ENCODE measurements at places on chromosomes 16 and 17.

DNA sequence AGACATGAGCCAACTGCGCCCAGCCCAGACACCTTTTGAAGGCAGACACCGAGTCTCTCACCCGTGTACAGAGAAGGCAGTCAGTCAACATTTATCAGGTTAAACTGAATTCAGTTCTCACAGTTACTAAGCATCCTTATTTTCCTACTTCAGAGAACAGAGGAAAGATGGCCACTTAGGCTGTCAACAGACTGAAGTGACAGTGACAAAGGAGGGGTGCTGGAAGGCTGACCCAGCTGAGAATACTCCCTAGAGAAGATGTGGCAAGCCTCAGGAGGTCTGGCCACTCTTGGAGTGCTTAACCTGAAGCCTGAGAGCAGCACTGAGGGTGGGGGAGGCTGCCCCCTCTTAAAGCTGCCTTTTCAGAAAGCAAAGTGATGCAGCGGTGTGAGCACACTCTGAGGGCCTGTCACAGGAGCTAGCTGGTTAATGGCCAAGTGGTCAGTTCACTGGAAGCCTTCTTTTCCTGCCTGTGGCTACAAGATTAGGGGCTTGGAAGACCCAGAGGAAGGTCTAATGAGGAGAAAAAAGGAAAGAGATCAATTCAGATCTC, 51.0 kb upstream of the SREBF1 start:
- no peak for DNase-seq

DNA sequence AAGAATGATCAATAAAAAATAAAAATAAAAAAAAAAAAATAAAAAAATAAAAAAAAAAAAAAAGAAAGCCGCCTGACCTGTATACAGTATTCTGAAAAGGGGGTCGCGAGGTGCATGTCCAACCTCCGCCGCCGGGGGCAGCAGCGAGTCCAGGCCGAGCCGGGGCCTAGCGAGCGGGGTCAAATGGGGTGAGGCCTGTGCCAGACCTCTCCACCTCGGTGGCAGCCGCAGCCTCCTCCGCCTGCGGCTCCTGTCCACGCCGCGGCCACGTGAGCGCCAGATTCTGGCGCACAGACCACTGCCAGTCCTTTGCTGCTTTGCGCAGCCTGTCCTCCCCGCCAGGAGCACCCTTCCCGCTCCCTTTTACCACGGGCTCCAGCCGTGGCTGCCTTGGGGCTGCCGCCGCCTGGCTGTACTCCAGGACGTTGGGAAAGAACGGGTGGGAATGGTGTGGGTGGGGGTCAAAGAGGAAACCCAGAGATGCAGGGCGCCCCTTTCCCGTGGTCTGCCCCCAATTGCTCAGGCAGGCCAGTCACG, 2.4 kb upstream of the BCKDK start:
- peak; percentile 84 for DNase-seq

GRCh38 chr17:35666070-35666469, 65.4 kb upstream of the RASL10B start:
- DNase-seq: no peak

- DNase-seq: no peak
Observed at GRCh38 chr16:75250089-75250808, 1.2 kb downstream of the BCAR1 start.

DNA sequence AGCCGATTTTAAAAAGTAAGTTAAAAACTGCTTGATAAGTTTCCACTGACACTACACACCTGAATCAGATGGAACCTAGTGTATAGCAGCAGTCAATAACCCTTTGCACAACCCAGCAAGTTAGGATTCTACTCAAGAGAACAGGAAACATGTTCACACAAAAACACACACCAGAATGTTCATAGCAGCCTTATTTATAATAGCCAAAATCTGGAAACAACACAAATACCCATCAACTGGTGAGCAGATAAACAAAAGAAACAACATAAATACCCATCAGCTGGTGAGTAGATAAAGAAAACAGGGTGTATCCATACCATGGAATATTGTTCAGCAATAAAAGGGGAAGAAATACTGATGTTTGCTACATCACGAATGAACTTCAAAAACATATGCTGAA, 2.7 kb upstream of the CDH11 start:
- no peak for DNase-seq

- no peak for DNase-seq
Observed at GRCh38 chr17:28684963-28685362, 23.0 kb downstream of the SUPT6H start.

- DNase-seq: peak; percentile 36
Observed at GRCh38 chr17:8189041-8189710, 804 bp downstream of the BORCS6 start.

DNA sequence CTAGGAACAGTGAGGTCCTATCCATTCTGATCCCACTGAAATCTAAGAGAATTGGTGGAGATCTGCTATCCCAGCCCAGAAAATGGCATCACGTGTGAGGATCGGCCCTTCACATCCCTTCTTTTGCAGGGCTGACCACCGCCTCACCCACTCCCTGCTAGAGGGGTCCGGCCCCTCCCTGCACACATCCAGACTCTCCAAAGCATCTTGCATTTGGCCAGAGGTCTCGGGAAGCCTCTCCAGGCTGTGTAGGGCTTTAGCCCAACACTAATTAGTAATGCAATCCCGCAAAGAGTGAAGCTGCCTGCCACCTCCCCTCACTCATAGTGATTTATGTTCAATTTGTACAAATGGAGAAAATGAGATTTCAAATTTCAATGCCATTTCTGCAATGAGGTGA, 434.4 kb upstream of the ZFHX3 start:
- DNase-seq: no peak

DNA sequence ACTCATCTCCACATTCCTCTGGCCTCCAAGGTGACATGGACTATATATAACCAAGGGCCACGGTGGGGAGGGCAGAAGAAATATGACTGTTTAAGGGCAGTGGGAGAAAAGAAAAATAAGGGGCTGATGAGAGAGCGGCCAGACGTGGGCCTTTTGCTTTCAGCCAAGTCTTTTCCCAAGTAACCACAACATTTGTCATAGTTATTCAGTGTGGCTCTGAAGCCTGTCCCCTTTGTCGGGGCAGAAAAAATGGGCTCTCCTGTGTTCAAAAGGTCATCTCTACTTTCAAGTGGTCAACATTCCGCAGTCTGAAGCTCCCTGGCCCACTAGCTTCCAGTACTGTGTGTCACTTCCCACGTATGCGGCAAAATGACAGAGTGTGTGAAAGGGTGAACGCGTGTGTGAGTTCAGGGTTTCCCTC, 245.4 kb downstream of the NTN1 start:
- no peak for DNase-seq

DNA sequence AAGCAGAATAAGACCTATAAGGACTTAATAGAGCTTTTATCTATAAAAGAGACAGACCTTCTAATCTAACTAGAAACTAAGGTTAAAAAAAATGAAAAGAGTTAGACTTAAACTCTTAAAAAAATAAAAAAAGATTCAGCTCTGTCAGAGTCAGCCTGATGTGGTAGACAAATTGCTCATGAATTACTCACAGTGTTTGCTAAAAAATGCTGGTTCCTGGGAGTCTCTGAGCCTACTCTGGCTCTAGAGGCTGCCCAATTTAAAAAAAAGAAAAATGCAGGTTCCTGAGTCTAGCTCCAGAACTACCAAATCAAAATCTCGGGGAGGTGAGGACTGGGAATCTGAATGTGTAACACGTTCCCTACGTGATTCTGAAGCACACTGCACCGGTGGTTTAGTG, 18.1 kb downstream of the SOST start:
- no peak for DNase-seq

GRCh38 chr16:67357561-67357960, 30.9 kb downstream of the LRRC36 start:
- no peak for DNase-seq

- no peak for DNase-seq
Observed at GRCh38 chr16:11238272-11239202, 17.5 kb downstream of the SOCS1 start.

DNA sequence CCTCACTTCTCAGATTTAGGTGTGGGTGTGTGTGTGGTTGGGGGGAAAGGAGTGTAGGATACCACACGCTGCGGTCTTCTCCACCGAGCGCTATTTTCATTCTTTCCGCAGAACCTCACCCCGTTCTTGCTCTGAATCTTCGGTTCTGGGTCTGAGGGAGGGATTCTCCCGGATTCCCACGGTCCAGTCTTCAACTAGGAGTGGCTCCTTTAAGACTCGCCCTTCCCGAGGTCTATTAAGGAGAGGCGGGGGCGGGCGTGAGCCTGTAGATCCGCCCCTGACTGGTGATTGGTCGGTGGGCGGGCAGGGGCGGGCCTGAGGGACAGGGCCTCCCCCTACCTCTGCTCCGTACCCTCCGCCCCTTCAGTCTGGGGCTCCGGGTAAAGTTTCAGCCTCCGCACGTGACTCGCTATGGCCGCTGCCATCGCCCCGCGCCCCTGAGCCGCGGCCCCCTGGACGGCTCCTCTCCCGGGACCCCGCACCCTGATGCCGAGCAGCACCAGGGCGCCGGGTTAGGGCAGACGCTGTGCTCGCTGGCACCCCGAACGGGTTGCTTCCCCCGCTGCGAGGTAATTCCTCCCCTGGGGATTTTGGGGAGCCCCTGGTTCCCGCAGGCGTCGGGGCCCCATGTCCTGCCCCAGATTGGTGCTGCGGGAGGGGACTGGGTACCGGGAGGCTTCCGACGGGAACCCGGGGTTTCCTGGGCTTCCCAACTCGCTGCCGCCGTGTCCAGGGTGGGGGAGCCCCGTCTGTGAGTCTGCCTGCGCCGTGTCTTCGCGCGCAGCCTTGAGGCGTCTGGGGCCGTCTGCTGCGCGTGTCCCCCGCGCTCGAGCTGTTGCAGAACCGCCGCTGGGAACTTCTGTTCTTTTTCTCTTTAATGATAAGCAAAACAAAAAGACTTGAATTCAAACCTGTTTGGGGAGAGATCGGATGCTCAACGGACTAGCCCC, 9.2 kb downstream of the RARA start:
- DNase-seq: peak; percentile 94

- no peak for DNase-seq
Observed at GRCh38 chr16:65414284-65414984, 292.6 kb upstream of the CDH11 start.

DNA sequence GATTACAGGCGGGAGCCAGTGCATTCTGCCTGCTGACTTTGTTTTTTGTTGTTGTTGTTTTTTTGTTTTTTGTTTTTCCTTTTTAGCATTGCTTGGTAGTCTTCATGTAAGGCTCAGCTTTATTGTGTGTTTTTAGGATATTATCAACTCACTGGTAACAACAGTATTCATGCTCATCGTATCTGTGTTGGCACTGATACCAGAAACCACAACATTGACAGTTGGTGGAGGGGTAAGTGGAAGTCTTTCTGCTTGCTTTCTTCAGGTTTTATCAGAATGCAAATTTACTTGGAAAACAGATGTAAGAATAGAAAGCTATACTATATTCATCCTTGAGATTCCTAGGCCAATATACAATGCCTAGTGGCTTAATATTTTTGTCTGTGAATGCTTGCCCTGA, 3.3 kb upstream of the CMTM1 start:
- DNase-seq: no peak

DNA sequence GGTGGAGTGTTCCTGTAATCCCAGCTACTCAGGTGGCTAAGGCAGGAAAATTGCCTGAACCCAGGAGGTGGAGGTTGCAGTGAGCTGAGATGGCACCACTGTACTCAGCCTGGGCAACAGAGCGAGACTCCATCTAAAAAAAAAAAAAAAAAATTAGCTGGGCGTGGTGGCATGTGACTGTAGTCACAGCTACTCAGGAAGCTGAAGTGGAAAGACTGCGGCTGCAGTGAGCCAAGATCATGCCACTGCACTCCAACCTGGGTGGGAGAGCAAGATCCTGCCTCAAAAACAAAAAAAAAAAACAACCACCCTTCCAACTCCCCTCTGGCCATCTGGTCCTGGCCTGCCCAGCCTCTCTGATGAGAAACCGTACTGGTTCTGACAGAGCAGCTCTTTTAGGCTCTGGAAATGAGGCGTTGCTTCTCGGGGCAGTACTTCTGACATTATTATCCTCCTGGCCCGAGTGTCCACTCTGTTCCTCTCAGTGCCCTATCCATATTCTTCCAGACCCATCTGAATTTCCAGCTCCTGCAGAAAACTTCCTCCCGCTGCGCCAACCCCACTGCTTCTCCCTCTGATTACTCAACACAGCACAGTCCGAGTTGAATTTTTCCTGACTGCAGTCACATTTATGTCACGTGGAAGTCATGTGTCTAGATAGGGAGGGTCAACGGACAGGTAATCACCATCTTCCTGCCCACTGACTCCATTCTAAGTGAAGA, 13.3 kb downstream of the GGA2 start:
- no peak for DNase-seq

DNA sequence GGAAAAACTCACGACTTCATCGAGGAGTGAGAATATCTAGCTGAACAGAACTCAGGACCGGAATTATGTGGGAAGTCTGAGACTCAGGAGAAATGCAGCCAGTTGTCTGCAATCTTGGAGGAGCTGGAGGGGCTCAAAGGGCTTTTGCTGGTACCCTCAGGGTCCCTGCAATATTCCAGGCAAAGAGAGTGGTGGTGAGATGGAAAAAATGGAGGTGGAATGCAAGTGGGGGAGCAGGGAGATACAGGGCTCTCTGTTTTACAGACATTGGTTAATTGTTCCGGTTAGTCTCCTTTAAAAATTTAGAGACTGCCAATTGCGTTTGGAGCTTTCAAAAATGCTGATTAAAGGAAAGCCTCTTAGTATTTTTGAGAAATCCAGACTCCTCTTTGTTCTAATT, 18.2 kb upstream of the HP start:
- DNase-seq: no peak

- no peak for DNase-seq
Observed at GRCh38 chr16:31371008-31371407, 16.0 kb downstream of the ITGAX start.

GRCh38 chr17:1783834-1784611, 22.2 kb downstream of the SERPINF1 start:
- DNase-seq: peak; percentile 29

- DNase-seq: no peak
Observed at GRCh38 chr16:30083216-30084055, 7.6 kb downstream of the PPP4C start.

DNA sequence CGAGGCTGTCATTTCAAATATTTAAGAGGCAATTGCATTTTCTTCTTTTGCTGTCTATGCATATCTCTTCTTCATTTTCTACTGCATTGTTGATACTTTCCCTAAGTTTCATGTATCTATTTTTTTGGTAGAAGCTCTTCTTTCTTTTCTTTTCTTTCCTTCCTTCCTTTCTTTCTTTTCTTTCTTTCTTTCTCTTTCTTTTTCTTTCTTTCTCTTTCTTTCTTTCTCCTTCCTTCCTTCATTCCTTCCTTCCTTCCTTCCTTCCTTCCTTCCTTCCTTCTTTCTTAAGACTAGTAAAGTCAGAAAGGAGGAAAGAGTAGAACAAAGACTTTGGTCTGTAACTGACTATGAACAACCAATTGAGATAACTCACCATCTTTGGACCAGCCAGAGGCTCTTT, 33.9 kb downstream of the MRC2 start:
- DNase-seq: no peak

DNA sequence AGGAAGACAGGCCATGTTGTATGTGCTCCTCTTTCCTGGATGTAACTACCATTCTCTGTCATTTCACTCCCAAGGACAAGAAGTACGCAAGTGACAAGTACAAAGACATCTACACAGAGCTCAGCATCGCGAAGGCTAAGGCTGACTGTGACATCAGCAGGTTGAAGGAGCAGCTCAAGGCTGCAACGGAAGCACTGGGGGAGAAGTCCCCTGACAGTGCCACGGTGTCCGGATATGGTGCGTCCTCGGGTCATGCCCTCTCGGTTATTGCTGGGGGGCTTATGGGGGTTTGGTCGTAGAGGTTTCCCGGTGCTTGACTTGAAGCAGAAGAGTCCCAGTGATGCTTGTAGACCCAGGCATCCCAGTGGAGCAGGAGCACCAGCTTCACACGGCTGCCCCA, 29.0 kb downstream of the PLD6 start:
- peak; percentile 29 for DNase-seq
